ENCODE measurements at places on chromosomes 11 and 22.

GRCh38 chr22:23574877-23575276, 5.2 kb downstream of the IGLL1 start:
- no peak for DNase-seq

- no peak for DNase-seq
Observed at GRCh38 chr22:22086501-22087158, 104.0 kb upstream of the TOP3B start.

DNA sequence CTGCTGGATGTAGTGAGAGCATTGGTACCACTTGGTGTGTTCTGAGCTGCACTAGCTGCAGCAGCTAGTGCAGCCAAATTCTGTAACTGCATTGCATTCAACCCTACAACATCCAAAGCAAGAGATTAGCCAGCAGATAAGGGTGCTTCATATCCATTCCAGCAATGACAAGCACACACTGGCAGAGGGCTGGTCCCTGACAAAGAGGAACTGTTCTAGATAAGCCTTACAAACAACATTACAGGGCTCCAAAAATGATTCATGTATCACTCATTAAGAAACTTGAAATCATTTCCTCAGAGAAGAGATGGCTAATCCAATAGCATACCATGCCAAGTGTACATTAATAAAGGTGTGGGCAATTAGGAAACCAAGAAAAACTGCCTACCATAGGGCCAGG, 28.4 kb upstream of the RAPSN start:
- DNase-seq = no peak

DNA sequence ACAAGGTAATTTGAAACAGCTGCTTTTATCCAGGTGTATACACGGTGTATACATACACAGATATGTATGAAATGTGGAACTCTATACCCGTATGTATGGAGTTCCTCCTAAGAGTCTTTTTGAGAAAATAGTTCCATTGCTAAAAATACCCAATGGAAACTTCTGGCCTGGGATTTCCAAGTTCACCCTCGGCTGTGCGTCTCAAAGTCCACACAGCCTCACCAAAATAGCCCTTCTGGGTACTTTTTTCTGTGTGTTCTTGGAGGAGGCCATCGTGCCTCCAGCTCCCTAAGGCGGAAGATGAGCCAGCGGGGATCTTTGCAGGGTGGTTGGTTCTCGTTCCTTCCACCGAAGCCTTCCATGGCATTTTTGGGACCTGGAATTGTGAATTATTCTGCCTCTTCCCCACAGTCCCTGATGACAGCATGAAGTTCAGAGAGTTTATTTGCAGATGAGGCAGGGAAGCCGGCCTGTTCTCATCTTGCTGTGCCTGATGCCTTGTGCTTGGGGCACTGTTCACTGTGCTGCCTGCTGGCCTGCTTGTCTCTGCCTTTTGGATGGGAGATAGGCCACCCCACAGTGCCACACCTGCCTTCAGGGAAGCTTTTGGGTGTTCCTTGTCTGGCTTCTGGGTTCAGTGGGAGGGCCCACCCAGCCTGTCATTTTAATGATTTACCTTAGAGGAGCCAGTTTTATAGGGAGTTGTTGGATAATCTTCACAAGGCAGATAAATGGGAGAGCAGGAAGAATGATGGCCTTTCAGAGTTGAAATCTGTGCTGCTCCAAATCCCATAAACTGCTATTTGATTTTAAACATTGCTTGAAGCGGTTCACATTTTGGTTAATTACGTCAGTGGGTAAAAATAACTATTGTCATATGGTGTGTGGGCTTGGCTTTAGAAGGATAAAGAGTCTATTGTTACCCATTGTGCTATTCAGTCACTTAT, 112.7 kb upstream of the OR4B1 start:
- DNase-seq = no peak

DNA sequence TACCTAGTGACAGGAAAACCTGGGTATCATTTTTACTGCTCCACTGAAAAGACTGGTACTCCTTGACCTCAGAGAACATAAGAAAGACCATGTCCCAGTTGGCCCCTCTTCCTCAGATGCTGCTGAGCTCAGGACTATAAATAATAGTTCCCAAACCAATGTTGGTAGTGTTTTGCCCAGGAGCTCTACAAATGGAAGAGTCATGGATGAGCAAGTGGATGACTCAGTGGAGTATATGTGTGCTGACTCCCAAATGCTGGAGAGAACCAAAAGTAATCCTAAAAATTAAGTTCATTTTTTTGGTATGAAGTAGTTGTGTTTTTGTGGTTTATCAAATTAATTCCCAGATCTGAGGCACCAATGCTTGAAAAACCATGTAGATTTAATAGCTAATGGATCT, 482.0 kb downstream of the KCNA4 start:
- DNase-seq = no peak

DNA sequence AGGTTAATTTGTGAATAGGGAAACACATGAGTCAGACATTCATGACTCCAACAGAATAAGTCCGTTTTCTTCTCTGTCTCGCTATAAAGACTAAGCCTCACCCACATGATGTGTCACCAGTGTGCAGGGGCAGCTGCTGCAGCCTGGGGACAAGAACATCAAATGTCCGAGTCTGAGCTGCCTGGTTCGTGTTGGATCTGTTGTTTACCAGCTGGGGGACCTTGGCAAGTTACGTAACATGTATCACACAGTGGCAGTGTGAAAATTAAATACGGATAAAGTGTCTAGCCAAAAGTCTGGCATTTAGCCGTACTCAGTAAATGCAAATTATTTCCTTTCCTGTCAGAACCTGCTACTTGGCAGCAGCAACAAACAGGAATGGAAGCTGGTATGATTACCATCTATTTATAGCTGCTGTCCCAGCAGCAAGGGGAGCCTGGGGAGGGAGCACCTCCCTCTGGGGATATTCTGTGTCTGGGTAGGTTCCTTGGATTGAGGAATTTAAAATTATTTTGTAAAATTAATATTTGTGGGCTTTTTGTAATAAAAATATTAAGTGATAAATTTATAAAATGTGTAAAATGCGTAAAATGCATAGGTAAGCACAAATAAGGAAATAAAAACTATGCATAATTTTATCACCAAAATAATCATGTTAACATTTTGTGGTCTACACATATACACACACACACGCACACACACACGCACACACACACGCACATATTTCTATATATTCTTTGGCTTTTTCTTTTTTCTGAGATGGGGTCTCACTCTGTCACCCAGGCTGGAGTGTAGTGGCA, 1.3 kb upstream of the CLDN25 start:
- no peak for DNase-seq

DNA sequence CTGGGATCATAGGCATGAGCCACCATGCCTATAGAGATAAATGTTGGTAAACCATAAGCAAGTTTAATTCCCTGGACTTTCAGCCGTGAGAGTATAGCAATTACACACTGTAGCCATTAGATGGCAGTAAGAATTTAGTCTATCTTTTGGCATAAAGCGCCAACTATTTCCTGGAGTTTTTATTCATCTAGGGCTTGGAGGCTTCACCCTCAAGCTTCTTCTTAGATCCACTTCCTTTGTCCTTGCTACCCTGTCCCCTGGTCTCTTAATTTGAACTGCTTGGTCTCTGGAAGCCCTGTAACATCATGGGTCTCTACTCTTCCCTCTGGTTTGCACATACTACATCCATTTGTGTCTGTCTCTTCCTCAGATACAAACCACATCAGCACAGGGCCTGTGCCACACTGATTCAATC, 38.2 kb downstream of the OR10A6 start:
- DNase-seq = no peak

DNA sequence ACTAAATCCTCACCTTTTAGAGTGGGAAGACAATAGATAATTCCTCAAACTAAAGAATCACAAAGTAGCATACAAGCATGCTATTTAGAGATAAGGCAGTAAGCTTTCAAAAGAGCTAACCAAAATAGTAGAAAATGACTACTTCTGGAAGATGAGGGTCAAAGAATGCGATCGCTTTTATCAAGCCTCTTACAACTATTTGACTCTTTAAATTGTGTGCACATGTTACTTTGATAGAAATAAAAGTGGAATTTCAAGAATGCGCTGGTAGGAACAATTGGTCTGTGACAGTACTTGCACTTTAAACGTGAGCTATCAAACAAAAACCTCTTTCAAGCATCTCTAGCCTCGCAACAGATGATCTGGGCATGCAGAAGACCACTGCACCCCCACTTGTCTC, 97.3 kb downstream of the COMMD9 start:
- no peak for DNase-seq

GRCh38 chr11:125088123-125088522, 23.3 kb downstream of the TMEM218 start:
- no peak for DNase-seq

DNA sequence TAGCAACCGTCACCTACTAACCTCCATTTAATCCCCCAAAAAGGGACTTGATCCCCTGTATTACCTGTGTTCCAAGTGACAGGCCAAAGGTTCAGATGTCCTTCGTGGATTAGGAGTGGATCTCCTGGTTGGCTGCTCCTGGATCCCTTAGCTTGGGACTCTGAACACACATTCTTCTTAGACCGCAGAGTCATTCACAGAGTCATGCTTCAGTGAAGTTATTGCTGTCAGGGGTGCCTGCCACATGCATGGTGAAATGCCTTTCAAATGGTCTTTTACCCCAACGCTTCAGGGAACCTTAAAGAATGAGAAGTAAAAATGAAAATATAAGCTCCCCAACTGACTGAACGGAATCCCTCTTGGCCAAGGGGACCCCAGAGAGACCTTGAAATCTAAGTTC, 49.1 kb downstream of the ADAMTS8 start:
- no peak for DNase-seq

DNA sequence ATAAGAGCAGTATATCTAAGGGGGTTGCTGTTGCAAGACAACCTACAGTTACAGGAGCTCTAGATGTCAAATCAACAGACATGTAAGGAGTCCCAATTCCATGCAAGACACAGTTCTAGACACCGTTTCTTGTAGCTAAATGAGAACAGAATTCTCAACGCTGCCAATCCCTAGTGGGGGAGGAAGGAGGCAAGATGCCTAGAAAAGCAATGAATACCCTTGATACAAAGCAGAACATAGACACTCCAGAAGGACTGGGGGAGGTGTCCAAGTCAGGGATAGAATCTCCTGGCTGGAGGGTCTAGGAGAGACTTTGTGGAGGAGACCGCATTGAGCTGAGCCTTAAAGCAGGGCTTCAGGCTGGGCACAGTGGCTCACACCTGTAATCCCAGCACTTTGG, 280.2 kb downstream of the BUD13 start:
- DNase-seq = no peak

- DNase-seq = no peak
Observed at GRCh38 chr11:44269369-44270351, 40.3 kb downstream of the ALX4 start.

GRCh38 chr11:41316751-41317150, 142.7 kb downstream of the LRRC4C start:
- DNase-seq = no peak

GRCh38 chr11:11580841-11581411, 40.9 kb downstream of the GALNT18 start:
- no peak for DNase-seq

GRCh38 chr11:119982517-119983239, 155.2 kb downstream of the TRIM29 start:
- DNase-seq = no peak

GRCh38 chr11:103547024-103547423, 437.8 kb downstream of the DYNC2H1 start:
- no peak for DNase-seq

DNA sequence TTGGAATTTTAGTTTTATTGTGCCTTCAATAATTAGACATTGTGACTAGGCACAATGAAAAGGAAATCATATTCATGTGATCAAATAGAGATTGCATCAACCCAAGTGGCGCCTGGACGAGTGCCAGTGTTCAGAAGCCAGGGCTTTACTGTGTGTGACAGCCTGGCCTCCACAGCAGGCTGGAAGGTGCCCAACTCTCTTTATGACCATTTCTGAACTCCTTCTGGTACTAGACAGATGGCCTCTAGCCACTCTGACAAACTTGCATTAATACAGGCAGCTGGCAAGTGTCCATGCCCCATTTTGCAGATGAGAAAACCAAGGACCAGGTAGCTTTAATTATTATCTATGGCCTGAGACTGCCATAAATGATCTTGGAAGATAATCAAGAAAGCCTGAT, 8.3 kb upstream of the POU2AF1 start:
- no peak for DNase-seq

GRCh38 chr11:83069441-83070043, 2.2 kb downstream of the RAB30 start:
- DNase-seq = no peak

DNA sequence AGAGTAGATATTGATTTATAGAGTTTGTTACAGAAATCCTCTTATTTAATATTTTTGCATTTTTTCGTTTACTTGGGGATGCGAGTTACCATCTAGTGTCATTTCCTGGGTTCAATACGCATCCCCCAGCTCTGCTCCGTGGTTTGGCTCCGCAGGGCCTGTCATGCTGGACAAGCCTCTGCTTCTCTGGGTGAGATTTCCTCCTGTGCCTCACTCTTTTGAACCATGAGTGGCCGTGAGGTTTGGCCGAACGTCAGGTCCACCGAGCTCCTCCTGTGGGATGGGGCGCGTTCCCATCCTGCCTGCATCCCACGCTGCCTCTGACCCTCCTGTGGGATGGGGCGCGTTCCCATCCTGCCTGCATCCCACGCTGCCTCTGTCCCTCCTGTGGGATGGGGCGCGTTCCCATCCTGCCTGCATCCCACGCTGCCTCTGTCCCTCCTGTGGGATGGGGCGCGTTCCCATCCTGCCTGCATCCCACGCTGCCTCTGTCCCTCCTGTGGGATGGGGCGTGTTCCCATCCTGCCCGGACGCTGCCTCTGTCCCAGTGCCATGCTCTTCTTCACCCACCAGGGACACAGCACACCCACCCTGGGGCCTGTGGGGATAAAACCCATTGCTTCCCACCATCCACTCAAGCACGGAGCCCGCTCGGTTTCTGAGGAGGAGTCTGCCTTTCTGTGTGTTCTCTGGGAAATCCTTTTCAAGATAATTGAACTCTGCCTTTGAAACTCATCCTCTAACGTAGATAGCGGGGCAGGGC, 506.8 kb downstream of the BRD1 start:
- no peak for DNase-seq

DNA sequence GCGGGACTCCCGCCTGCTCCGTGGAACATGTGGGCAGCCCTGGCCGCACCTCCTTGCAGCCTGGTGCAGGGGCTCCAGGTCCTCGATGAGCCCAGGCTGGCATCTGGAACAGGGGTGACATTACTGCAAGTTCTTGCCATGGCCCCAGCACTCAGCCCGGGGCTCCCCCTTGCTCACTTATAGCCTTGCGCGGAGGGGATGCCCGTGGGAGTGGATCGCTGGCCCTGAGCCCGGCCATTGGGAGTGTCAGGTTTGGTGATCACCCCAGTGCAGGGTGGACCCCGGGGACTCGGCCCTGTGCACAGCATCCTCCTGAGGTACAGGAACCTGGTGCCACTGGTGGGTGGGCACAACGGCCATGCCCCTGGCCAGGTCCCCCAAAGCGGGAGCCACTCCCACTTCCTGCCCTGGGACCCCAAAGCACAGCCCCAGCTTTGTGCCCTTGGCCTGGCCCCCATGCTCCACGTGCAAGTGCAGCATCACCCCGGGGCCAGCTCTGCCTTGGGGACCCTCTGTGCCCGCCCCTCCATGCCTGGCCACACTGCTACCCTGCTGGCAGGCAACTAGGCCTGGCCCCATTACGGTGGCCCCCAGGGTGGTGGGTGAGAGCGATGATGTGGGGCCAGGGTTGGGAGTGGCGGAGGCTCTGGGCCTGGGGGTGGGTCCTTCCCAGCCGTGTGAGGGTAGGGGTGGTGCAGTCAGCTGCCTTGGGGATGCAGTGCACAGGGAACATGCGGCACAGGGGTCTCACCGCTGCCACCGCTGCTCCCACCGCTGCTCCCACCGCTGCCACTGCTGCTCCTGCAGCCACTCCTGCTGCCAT, 439.8 kb downstream of the TBC1D22A start:
- DNase-seq = no peak

Data from iPS DF 6.9 (cell line).